Stimulated activated CD8-positive, alpha-beta memory T cell treated with anti-CD3 and anti-CD28 coated beads, Interleukin-7, amount 100 ng/mL, for 24 hours (primary cell): ENCODE measurements at places on chromosomes 7 and 10.

GRCh38 chr10:35795131-35795824, 153.2 kb upstream of the FZD8 start:
- DNase-seq = no peak

- no peak for DNase-seq
These were observed 236.2 kb downstream of the DNAJB9 start for GRCh38 chr7:108805808-108806397.

DNA sequence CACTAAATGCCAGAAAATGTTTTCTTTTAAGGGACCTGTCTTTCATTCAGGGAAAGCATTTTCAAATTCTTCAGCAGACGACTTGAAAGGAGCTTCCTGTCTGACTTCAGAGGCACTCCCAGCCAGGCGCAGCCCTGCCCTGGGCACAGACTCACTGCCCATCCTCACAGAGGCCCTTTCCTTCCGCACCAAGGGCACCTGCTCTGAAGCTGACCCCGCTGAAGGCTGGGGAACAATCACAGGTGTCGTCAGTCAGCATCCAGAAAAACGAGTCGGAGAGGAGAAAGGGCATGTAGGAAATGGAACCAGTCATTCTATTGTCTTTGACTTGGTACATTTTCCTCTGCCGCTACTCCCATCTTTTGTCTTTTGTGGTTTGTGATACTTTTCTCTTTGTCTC, 125.3 kb upstream of the PARD3 start:
- DNase-seq = no peak

DNA sequence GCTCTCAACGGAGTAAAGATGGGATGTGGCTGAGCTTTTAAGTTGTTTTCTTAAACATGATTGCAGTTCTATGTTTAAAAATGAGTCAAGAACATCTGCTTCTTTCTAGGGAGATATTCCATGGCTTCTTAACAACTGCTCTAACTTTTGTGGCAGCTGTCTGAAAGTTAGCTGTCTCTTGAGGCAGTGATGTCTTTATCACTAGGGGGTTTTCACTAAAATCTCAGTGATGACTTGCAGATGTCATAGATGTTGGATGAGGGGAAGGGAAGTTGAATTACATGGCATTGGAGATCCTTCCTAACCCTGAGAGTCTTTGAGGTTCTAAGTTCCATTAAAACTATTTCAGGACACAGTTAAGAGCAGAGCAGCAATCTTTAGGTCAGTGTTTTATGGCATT, 43.5 kb downstream of the PRKG1 start:
- DNase-seq = no peak
